ENCODE measurements at places on chromosomes 7 and 10.

DNA sequence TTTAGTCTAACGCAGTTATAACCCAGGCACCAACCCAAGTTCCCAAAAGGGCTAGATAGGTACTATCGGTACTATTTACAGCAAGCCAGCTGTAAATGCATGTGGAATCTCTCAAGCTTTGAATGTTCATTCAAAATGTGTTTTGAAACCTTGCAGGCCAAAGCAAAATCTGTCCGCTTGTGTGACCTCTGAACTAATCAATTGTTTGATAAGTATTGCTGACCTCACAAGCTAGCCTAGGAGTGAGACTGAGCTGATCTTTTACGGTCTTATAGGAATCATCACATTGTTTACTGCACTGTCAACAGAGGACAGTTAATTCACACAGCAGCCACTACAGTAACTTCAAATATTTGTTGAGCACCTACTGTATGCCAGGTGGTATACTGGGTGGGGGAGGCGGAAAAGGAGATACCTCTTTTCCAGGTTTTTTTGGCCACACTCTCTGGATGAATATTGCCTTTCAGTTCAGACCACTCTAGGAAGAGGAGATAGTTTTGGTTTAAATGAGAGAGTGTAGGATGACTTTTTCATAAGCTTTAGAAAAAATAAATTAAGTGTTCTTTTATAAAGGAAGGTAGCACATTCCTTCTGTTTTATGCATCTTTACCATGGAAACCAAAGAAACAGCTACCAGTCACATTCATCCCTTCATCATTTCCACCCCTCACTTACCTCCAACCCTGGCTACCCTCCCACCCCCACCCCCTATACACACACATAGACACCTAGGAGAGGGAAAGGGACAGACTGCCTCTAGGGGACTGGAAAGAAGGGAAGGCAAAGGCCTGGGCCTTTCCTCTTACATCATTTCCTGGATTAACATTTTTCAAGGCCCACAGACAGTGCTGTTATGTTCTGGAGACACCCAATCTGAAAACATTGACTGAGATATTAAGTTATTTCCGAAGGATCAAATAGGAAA is 2.4 kb downstream of the PAPSS2 start:
- H3K4me1 ChIP-seq, result 0 out of 2 replicates have a peak, but pooled peaks cover 4% of the 10 kb centered on the region
- DNase-seq, result no peak

- H3K27me3 ChIP-seq, result no peaks in the 10 kb centered on the region
- H3K4me3 ChIP-seq, result no peak overlapping the region
- H3K27ac ChIP-seq, result no peak overlapping the region
- no peak for DNase-seq
- no peaks in the 10 kb centered on the region for H3K36me3 ChIP-seq
Measured at GRCh38 chr7:83821866-83822265, 172.9 kb upstream of the SEMA3E start.

DNA sequence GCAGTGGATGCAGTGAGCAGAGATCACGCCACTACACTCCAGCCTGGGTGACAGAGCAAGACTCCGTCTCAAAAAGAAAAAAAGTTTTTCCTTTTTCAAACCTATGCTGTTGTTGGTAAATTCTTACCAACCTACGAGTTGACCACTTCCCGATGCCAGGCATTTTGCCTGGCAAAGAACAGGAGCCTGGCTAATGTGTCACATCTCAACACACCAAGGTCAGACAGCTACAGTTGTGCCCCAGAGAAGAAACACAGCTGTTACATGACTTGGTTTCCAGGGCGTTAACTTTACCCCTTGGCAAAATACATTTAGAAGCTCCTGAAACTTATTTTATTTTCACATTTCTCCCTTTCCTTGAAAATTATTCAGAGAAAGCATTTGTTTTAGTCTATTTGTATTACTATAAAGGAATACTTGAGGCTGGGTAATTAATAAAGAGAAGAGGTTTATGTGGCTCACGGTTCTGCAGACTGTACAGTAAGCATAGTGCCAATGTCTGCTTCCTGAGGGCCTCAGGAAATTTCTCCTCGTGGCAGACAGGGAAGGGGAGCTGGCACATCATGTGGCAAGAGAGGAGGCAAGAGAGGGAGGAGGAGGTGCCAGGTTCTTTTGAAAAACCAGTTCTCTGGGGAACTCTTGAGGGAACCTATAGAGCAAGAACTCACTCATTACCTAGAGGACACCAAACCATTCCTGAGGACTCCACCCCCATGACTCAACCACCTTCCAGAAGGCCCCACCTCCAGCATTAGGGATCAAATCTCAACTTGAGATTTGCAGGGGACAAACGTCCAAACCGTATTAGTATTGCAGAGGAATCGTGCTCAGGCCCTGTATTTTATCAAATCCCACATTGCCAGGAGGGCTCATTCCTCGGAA is 83.3 kb downstream of the PAXIP1 start:
- H3K27me3 ChIP-seq, result peaks cover 48% of the 10 kb centered on the region
- H3K4me1 ChIP-seq, result no peaks in the 10 kb centered on the region
- no peak overlapping the region for H3K4me3 ChIP-seq
- H3K36me3 ChIP-seq, result no peaks in the 10 kb centered on the region
- no peak for DNase-seq
- no peak overlapping the region for H3K27ac ChIP-seq

DNA sequence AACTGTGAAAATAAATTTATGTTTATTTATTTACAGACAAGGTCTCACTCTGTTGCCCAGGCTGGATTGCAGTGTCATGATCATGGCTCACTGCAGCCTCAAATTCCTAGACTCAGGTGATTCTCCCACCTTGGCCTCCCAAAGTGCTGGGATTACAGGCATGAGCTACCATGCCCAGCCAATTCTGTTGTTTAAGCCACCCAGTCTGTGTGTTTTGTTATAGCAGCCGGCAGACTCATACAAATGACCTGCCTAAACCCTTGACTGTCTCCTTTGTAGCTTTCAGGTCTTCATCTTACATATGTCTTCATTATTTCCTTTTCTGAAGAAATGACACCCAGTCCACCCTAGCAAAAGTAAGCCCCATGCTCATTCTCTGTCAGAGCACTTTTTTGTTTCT is 43.8 kb upstream of the KMT2C start:
- no peak overlapping the region for H3K4me3 ChIP-seq
- H3K27ac ChIP-seq, result no peak overlapping the region
- DNase-seq, result no peak
- H3K27me3 ChIP-seq, result no peaks in the 10 kb centered on the region
- H3K36me3 ChIP-seq, result no peaks in the 10 kb centered on the region

DNA sequence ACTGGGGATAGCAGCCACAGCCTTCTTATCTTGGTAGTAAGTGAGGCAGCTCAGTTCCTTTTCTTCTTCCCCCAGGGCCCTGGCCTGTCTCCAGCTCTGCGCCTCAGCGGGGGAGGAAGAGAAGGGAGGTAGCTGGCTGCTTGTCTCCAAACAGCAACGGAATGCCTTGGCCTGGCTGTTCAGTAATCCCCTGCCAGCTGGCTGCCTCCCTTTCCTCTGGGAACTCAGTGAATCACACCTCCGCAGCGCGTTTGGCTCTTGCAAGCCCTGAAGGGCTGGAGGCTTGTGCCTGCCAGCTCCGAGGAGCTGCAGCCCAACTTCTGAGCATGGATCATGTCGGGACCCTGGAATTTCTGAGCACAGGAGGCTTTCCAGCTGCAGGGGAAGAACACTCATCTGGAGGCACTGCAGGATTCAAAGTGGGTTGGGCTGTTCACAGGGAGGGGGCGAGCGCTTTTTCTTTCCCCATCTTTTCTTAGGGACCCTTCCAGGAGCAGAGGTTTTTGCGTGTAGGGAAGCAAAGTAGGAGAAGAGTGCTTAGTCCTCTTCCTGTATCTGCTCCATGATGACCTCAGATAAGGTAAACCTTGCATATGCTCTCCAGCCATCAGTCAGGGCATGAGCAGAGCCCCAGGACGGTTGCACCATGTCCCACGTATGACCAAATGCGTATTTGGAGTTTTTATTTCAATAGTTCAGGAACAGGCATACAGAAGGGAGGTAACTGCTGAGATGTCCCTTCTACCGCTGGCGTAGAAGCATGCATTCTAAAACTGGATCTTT is 253.2 kb upstream of the INHBA start:
- H3K27ac ChIP-seq, result no peak overlapping the region
- no peaks in the 10 kb centered on the region for H3K27me3 ChIP-seq
- H3K36me3 ChIP-seq, result no peaks in the 10 kb centered on the region
- no peaks in the 10 kb centered on the region for H3K4me1 ChIP-seq

GRCh38 chr7:127911968-127912511 is 119.2 kb downstream of the LRRC4 start:
- peak overlapping the region; percentile 1 for H3K27ac ChIP-seq
- no peak for DNase-seq
- H3K4me1 ChIP-seq, result peaks cover 14% of the 10 kb centered on the region
- no peaks in the 10 kb centered on the region for H3K27me3 ChIP-seq

GRCh38 chr10:68877482-68878110 is 23.5 kb upstream of the DDX50 start:
- DNase-seq, result no peak
- no peaks in the 10 kb centered on the region for H3K36me3 ChIP-seq
- H3K27ac ChIP-seq, result no peak overlapping the region
- H3K4me3 ChIP-seq, result no peak overlapping the region

- no peaks in the 10 kb centered on the region for H3K27me3 ChIP-seq
- H3K36me3 ChIP-seq, result no peaks in the 10 kb centered on the region
- DNase-seq, result no peak
- no peak overlapping the region for H3K27ac ChIP-seq
Measured at GRCh38 chr7:38753347-38753746, 122.2 kb upstream of the AMPH start.

GRCh38 chr10:86830043-86830591 is 73.7 kb downstream of the BMPR1A start:
- no peak overlapping the region for H3K27ac ChIP-seq
- no peak overlapping the region for H3K4me3 ChIP-seq
- no peaks in the 10 kb centered on the region for H3K27me3 ChIP-seq
- DNase-seq, result no peak

DNA sequence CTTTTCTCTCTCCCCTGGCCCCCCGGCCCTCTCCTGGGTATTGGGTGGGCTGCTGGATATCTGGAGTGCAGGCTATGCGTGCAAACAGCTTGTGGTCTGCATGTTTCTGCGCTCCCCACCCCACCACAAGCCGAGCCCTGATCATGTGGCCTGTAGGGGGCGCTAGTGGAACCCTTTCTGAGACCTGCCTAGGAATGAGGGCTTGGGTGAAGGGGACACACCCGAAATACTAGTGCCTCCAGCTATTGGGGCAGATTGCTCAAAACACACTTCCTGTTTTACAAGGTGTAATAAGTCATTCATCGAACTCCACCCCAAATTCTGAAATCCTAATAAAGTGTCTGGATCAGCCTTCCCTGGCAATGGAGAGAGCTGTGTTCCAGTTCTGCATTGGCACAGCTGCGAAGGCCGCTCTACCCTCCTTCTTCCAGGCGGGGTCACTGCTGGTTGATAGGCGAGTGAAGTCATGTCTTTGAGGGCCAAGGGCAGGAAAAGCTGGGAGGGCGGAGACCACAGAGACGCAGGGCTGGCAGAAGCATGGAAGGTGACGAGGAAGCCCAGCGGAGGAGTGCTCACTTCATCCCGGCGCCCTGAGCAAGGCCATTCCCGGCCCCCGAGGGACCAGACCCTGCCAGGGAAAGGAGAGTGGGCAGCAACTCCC is 19.8 kb upstream of the PRRT4 start:
- no peaks in the 10 kb centered on the region for H3K4me1 ChIP-seq
- DNase-seq, result peak; percentile 30
- H3K27ac ChIP-seq, result no peak overlapping the region
- H3K36me3 ChIP-seq, result no peaks in the 10 kb centered on the region

- H3K36me3 ChIP-seq, result no peaks in the 10 kb centered on the region
- no peaks in the 10 kb centered on the region for H3K27me3 ChIP-seq
- no peak overlapping the region for H3K27ac ChIP-seq
- no peak overlapping the region for H3K4me3 ChIP-seq
- H3K4me1 ChIP-seq, result no peaks in the 10 kb centered on the region
- DNase-seq, result no peak
Measured at GRCh38 chr10:36281831-36282331, 639.8 kb upstream of the FZD8 start.

GRCh38 chr10:60816628-60817397 is 38.5 kb downstream of the CDK1 start:
- peaks cover 17% of the 10 kb centered on the region for H3K4me1 ChIP-seq
- H3K27ac ChIP-seq, result peak overlapping the region; percentile 25
- no peaks in the 10 kb centered on the region for H3K27me3 ChIP-seq
- no peaks in the 10 kb centered on the region for H3K36me3 ChIP-seq

DNA sequence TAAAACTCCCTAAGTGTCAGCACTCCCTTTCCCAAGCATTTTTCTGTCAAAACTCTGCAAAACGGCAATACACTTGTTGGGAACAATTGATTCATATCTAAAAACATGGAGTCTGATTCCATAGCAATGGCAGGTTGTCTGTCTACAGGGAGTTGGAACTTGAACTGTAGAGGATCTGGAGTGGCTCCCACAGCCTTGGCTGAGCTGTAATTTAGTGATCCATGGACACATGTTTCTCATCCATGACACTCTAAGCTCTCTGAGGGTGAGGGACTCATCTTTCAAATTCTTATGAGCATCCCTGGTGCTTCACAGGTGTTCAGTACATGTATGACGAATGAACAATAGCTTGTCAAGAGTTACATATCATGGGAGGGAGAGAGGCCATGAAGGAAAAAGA is 466.1 kb downstream of the GRID1 start:
- no peaks in the 10 kb centered on the region for H3K36me3 ChIP-seq
- H3K4me1 ChIP-seq, result no peaks in the 10 kb centered on the region
- H3K27ac ChIP-seq, result no peak overlapping the region

GRCh38 chr7:70446448-70447143 is 685.3 kb upstream of the GALNT17 start:
- H3K27me3 ChIP-seq, result no peaks in the 10 kb centered on the region
- H3K27ac ChIP-seq, result no peak overlapping the region
- no peaks in the 10 kb centered on the region for H3K4me1 ChIP-seq
- DNase-seq, result no peak

DNA sequence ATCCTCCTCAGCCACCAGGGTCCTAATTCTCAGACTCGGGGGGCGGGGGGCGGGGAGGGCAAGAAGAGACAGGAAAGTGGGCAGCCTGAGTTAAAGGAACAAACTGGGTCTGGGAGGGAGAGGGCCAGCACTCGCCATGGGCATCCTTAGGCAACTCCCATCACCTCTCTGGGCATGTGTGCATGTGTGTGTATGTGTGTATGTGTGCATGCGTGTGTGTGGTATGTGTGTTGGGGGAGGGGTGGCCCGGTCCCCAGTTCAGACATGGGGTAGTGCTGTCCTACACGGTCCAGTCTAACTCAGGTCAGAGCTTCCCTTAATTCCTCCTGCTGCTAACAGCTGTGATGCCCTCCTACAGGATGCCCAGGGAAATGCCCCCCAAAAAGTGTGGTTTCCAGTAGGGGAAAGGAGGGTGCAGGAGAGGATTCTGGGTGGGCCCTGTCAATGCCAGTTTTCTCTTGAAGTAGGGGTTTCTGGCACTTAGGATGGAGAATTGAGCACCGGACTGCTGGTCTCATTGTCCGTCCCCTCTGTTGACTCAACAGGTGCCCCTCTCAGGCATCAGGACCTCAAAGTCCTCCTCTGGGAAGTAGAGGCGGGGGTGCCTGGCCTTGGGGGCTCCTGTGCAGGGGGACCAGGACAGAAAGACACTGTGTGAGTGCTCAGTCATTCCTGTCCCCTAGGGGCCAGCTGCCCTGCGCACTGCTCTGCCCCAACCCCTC is 15.1 kb upstream of the ZMIZ1 start:
- H3K27ac ChIP-seq, result no peak overlapping the region
- no peaks in the 10 kb centered on the region for H3K27me3 ChIP-seq
- peaks cover 3% of the 10 kb centered on the region for H3K4me1 ChIP-seq

GRCh38 chr10:71236286-71236685 is 23.9 kb downstream of the UNC5B start:
- H3K4me3 ChIP-seq, result no peak overlapping the region
- no peak overlapping the region for H3K27ac ChIP-seq
- no peaks in the 10 kb centered on the region for H3K36me3 ChIP-seq
- no peak for DNase-seq

- H3K27me3 ChIP-seq, result no peaks in the 10 kb centered on the region
- H3K36me3 ChIP-seq, result no peaks in the 10 kb centered on the region
- H3K27ac ChIP-seq, result no peak overlapping the region
- H3K4me3 ChIP-seq, result no peak overlapping the region
- no peaks in the 10 kb centered on the region for H3K4me1 ChIP-seq
Measured at GRCh38 chr7:4048336-4048735, 633.8 kb upstream of the FOXK1 start.
